Fibroblast of skin of right biceps (primary cell): ENCODE measurements at places on chromosomes 7 and 10.
A peak's percentile ranks its signal among the peaks of the same experiment; 100 is the strongest.

GRCh38 chr10:5623081-5623748 is 43.2 kb downstream of the ASB13 start:
- peak; percentile 89 for DNase-seq

DNA sequence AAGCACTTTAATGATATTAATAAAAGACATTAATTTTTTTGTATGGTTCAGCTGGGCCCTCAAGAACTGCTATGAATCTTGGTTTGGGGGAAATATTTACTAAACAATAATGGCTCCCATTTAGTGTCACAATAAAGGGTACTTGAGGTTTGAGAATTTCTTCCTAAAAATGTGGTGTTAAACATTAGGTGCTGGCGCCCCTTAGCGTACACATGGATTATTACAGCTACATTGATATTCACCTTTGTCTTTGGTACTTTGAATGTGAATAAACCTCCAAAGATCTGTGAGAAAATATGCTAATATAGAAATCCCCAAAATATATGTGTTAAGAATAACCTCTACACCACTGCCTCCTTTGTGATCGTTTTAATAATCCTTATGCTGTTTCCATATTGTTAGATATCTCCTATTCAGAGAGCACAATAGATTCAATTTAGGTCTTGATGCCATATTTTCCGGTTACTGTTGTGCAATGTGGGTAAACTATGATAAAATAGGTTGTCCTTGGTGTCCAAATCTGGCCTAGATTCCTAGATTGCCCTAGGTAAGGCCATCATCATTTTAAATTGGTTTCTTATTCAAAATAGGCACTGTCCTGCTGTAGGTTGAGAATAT is 161.8 kb upstream of the CACNA2D1 start:
- peak; percentile 19 for DNase-seq

- no peak for DNase-seq
Observed at GRCh38 chr10:26048756-26049155, 114.7 kb downstream of the MYO3A start.

DNA sequence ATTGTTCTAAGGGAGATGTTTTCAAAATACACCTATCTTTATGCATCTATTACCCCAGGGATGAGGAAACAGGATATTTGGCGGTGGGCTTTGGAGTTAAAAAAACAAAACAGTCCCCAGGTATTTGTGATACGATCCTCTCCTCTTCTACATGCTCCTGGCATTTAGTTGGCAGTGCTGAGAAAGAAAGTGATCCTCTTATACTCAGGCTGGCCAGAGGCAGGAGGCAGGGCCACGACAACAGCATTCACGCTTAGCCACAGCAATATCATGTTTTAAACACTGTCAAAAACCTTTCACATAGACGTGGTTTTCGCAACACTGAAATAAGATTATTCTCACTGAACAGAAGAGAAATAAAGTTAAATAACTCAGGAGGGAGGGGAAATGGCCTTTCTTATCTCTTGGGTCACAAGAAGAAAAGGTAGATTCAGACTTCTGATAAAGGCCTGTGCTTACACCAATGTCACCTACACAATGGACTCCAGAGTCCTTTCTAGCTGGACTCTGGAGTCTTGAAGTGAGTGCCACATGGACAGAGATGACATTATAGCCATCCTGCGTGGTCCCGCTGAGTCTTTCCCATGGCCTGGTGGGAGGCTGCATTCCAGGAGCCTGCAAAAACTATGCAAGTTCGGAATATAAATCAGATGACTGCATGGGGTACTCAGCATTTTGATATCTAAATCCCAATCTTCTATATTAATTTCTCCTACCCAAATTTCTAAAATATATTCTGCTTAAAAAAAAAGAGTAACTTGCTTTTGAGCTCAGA is 88.7 kb downstream of the PIP4K2A start:
- DNase-seq, result peak; percentile 57

- no peak for DNase-seq
Observed at GRCh38 chr7:23972057-23972456, 262.0 kb downstream of the STK31 start.

- no peak for DNase-seq
Observed at GRCh38 chr10:340646-341045, 205.4 kb downstream of the ZMYND11 start.
